ENCODE measurements at places on chromosomes 2 and 18.

- no peak for DNase-seq
Measured at GRCh38 chr2:28633204-28633603, 118.4 kb upstream of the PPP1CB start.

DNA sequence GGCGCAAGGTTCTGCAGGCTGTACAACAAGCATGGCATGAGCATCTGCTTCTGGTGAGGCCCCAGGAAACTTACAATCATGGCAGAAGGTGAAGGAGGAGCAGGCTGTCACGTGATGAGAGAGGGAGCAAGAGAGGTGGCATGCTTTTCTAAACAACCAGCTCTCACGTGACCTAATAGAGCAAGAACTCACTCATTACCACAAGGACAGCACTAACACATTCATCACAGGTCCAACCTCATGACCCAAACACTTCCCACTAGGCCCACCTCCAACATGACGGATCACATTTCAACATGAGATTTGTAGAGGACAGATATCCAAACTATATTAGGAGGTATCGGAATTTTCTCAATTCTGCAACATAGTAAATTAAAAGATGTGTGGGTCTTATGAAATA, 108.8 kb upstream of the DLX2 start:
- no peak for DNase-seq

GRCh38 chr2:39642051-39642718, 23.5 kb upstream of the TMEM178A start:
- no peak for DNase-seq

DNA sequence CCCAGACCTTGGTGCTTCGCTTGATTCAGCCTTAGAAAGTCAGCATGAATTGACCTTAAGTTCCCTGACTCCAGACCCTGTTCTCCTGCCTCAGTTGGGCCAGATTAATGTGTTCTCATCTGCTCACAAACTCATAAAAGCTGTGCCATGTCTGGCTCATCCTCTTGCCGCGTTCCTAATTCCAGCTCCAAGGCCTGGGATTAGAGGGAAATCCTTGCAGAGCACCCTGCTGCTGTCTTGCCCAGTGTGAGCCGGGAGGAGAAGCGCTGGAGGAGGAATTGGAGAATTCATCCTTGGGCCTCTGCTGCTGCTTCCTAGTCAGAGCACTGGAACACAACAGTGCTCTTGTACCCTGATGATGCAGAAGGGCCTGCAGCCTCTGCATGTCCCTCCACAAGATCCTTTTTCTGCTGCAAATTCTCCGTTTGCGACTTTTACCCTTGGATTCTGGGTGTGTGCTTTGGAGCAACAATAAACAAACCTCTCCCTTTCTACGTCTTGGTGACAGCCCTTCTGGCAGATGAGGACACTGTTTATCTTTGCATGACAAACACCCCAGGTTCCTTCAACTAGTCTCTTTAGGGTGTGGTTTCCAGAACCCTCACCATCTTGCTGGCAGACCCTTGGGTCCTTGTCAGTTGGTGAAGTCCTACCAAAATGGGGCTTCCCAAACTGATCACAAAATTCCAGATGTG, 46.9 kb upstream of the CNGA3 start:
- no peak for DNase-seq

- no peak for DNase-seq
Measured at GRCh38 chr18:22848615-22849014, 84.5 kb upstream of the RBBP8 start.

- DNase-seq, result no peak
Measured at GRCh38 chr18:9088252-9088651, 14.2 kb upstream of the NDUFV2 start.

DNA sequence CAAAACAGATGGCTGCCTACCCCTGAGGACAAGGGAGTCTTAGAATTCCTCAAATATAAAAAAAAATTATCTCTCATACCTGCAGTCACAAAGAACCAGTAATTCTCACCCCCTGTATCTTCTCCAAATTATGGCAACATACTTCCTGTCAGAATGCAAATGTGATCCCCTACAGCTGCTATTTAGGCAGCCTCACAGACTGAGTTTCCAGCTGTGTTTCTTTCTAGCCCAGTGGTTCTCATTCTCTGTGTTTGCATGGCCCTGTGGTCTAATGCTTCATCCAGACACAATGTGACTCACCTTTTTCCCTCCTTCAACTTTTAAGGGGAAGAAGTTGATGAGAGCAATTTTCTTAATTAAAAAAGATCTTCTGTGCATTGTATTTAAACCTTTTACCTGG, 726.3 kb downstream of the TSN start:
- DNase-seq, result no peak

DNA sequence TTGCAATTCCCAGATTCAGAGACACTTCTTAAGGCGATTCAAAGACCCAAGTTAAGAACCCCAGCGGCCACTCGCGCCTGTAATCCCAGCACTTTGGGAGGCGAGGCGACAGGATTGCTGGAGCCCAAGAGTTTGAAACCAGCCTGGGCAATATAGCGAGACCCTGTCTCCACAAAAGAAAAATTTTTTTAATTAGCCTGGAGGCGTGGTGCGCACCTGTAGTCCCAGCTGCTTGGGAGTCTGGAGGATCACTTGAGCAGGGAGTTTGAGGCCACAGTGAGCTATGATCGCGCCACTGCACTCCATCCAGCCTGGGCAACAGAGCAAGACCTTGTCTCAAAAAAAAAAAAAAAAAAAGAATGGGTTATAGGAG, 585 bp upstream of the ANAPC1 start:
- DNase-seq, result no peak

GRCh38 chr18:21134895-21135294, 23.3 kb upstream of the ROCK1 start:
- DNase-seq, result no peak

DNA sequence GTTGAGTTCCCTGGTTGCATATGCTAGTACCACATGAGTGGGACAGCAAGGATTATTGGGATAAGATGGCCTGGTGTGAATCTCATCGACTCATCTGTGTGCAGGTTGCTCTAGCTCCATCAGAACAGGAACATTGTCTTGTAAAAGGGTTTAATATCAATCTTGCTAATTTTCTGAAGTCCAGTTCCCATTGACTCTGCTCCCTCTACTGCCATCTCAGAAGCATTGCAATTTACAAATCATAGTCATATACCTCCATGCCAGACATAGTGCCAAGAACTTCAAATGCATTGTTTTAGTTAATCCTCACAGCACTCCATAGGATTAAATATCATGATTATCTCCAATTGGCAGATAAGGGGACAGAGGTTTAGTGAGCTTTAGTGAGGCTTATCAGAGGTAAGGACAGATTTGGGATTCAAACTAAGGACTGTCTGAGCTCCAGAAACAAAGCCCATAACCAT, 4.8 kb upstream of the STAT4 start:
- DNase-seq, result peak; percentile 47

DNA sequence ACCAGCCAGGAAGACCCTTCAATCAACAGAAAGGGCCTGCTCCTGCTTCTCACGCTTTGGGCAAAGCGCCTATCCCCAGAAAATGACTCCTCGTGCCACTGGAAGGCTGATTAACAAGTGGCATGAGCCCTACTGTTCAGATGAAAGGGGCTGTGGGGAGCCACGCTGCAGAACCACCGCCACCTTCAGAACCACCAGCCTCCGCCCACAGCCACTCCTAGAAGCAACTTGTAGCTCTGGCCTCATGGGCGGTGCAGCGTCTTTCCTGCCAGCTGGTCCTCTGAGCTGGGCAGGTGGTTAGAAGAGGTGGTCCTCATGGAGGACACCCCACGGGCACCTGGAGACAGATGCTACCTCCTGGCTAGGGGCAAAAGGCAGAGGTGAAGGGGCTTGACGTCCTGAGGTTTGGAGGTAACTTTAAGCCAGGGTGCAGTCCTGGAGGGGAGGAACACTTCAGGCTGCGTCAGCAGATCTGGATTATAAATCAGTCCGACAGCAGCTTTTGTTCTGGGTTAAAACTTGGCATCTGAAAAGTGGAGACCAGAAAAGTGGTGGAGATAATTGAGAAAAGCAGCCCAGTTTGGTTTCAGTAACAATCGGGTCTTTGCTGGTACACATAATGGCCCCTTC, 861 bp upstream of the SEMA4C start:
- no peak for DNase-seq
